Vein endothelial cell (primary cell): ENCODE measurements at places on chromosomes 5 and 9. TPM values are rescaled to one million over a fixed set of nuclear protein-coding genes. Genes with fewer than 3 reads are reported as not detected.

Gene ANKRD34B
- total RNA-seq = not detected in 2 replicates

Gene AP3B1
- total RNA-seq = 53.4 and 59.8 TPM in 2 replicates

Gene PCDHGA4
- 6.3 and 9.1 TPM in 2 replicates for total RNA-seq

Gene ORM2
- total RNA-seq = not detected in 2 replicates

Gene SPATA31A3
- total RNA-seq = not detected in 2 replicates

Gene FOXD4
- total RNA-seq = under 0.01 and 0.19 TPM in 2 replicates

Gene GLRX
- total RNA-seq = 12.4 and 21.3 TPM in 2 replicates

Gene C8G
- 0.33 and 0.76 TPM in 2 replicates for total RNA-seq

Gene PAEP
- total RNA-seq = not detected in 2 replicates

Gene COL15A1
- total RNA-seq = 1.6 and 5.2 TPM in 2 replicates

Gene IGIP
- total RNA-seq = 4.9 and 5.3 TPM in 2 replicates

Gene BRD8
- 30.1 and 50.0 TPM in 2 replicates for total RNA-seq

Gene GADD45G
- total RNA-seq = not detected in 2 replicates

Gene SMU1
- total RNA-seq = 26.8 and 31.5 TPM in 2 replicates

Gene NR4A3
- total RNA-seq = under 0.01 and 0.19 TPM in 2 replicates

Gene MPDZ
- total RNA-seq = 58.5 and 63.4 TPM in 2 replicates

Gene SHB
- 27.4 and 37.9 TPM in 2 replicates for total RNA-seq
